Smooth muscle cell of trachea (primary cell): ENCODE measurements at places on chromosomes 16 and 17. TPM values are rescaled to one million over a fixed set of nuclear protein-coding genes. Genes with fewer than 3 reads are reported as not detected.

Gene DNAH17
- 0.15 TPM in 1 of 2 replicates, not detected in the other for total RNA-seq

Gene AOC2
- total RNA-seq, result 0.29 and 0.99 TPM in 2 replicates

Gene RUNDC3A
- total RNA-seq, result 0.99 TPM in 1 of 2 replicates, not detected in the other

Gene PPP1R27
- 0.17 TPM in 1 of 2 replicates, not detected in the other for total RNA-seq

Gene SGCA
- total RNA-seq, result 0.73 and 3.3 TPM in 2 replicates

Gene KRTAP4-9
- total RNA-seq, result not detected in 2 replicates

Gene MMP25
- 0.15 TPM in 1 of 2 replicates, not detected in the other for total RNA-seq

Gene CCR7
- total RNA-seq, result not detected in 2 replicates

Gene SCGB1C2
- total RNA-seq, result not detected in 2 replicates

Gene ITGB4
- total RNA-seq, result 0.50 and 4.2 TPM in 2 replicates

Gene FBXO39
- total RNA-seq, result 0.15 TPM in 1 of 2 replicates, not detected in the other

Gene RNF43
- total RNA-seq, result under 0.01 TPM in 2 replicates

Gene MARCHF10
- total RNA-seq, result not detected in 2 replicates

Gene ZNF263
- total RNA-seq, result 49.9 and 53.9 TPM in 2 replicates

Gene KRT39
- not detected in 2 replicates for total RNA-seq

Gene NPIPA5
- total RNA-seq, result 5.4 TPM in 1 of 2 replicates, not detected in the other

Gene ATP2A1
- 0.44 and 0.99 TPM in 2 replicates for total RNA-seq

Gene TMEM204
- 9.0 and 10.1 TPM in 2 replicates for total RNA-seq

Gene KRTAP17-1
- not detected in 2 replicates for total RNA-seq
